ENCODE measurements at places on chromosomes 13 and 19.

- no peak for DNase-seq
Measured at GRCh38 chr13:61144834-61145593, 270.6 kb downstream of the PCDH20 start.

GRCh38 chr13:26923824-26924605 is 163.4 kb upstream of the GPR12 start:
- no peak for DNase-seq

DNA sequence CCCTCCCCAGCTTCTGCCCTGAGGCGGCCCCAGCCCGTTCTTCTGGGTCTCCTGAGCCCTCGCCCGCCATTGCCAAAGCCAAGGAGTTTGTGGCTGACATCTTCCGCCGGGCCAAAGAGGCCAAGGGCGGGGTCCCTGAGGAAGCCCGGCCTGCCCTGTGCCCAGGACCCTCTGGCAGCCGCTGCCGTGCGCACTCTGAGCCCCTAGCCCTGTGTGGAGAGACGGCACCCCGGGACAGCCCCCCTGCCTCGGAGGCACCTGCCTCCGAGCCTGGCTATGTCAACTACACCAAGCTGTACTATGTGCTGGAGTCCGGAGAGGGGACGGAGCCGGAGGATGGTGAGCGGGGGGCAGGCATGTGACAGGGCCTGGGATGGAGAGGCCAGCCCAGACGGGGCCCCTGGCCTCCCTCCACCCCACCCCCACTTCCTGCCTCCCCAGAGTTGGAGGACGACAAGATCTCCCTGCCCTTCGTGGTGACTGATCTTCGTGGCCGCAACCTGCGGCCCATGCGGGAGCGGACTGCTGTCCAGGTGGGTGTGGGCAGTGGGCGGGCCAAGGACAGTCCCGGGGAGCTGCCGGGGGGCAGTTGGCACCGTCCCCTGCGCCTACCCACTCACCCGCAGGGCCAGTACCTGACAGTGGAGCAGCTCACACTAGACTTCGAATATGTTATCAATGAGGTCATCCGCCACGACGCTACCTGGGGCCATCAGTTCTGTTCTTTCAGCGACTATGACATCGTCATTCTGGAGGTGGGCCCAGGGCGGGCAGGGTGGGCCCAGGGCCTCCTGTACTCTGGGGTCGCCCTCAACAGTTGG is 7.0 kb downstream of the DCAF15 start:
- DNase-seq = no peak

GRCh38 chr13:109381546-109382180 is 404.7 kb downstream of the IRS2 start:
- DNase-seq = no peak

DNA sequence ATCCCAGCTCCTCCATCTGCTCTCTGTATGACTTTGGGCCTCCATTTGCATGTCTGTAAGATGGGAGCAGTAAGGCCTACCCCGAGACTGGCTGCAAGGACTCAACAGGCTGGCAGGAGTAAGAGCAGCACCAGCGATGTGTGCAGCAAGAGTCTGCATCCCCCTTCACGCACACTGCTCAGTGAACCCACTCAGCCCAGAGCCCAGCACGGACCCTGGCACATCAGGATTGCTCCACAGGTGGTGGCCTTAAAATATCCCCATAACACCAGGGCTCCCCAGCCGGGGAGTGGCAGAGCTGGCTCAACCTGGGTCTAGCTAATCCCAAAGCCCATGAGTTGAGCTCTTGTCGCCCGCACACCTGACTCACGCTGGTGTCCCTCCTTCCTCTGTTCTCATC is 23.4 kb downstream of the VRK3 start:
- DNase-seq = no peak

- no peak for DNase-seq
Measured at GRCh38 chr13:23848019-23848418, 41.2 kb downstream of the MIPEP start.

- DNase-seq = no peak
Measured at GRCh38 chr13:63149375-63149774, 1733.7 kb upstream of the PCDH20 start.

DNA sequence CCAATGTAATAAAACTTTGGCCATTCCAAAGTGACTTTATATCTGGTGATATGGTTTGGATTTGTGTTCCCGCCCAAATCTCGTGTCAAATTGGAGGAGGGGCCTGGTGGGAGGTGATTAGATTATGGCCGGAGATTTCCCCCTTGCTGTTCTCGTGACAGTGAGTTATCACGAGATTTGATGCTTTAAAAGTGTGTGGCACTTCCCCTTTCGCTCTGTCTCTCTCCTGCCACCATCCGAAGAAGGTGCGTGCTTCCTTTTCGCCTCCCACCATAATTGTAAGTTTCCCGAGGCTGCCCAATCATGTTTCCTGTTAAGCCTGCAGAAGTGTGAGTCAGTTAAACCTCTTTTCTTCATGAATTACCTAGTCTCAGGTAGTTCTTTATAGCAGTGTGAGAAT is 9.3 kb upstream of the NALCN start:
- no peak for DNase-seq

DNA sequence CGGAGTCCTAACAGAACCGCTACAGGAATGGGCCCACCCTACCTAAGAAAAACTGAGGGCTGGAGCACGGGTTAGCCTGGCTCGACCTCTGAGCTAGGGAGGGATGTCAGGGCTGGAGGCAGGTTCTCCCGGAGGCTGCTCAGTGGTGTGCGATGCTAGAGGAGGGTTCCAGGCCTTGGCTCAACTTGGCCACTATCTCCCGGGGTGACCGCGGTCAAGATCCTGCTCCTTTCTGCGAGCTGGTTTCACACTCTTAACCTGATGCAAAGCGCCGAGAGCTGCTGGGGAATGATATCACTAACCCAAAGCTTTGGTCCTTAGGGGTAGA is 301 bp downstream of the POP4 start:
- DNase-seq = no peak

GRCh38 chr13:84208246-84208910 is 326.1 kb upstream of the SLITRK1 start:
- no peak for DNase-seq

GRCh38 chr13:39373145-39373544 is 229.8 kb downstream of the LHFPL6 start:
- no peak for DNase-seq

GRCh38 chr19:53958823-53959757 is 3.6 kb upstream of the CACNG8 start:
- no peak for DNase-seq

- DNase-seq = no peak
Measured at GRCh38 chr13:76868371-76868770, 17.8 kb downstream of the KCTD12 start.

DNA sequence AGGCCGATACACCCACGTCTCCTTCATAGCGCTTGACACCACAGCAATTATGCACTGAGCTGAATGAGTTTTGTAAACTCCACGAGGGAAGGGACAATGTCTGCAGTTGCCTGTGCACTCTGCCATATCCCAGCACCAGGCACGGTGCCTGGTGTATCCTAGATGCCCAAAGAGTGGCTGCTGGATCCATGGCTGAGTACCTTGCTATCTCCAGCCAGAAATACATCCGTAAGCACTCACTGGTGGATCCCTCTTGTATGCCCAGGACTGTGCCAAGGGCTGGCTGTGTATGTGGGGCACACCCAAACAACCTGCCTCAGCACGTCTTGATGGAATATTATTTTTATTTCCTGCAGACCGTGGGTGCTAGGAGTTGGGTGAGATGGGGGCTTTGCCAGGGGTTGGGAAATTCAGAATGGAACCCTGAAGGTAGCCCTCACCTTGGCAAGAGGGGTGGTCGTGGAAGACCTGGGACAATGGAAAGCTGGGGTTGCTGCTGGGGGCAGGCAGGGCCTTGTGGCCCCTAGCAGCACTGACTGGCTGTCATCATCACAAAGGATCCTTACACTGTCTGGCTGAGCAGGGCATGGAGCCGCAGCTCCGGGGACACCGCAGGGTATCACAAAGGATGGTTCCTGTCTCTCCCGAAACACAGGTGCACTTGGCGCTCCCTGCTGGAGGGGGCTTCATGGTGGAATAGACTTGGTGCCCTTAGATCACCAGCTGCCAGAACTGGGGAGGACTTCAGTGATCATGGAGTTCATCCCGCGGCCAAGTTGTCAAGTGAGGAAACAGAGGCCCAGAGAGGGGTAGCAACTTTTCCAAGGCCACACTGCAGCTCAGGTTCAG is 131.3 kb downstream of the URI1 start:
- no peak for DNase-seq

GRCh38 chr19:42069619-42070351 is at the start of gene GRIK5:
Gene GRIK5, minus strand, starts transcription at chr19:42070206. Its CDS starts 4,436 bp downstream, at chr19:42065770.
- DNase-seq = no peak
